ENCODE measurements at places on chromosomes 6 and 20. TPM values are rescaled to one million over a fixed set of nuclear protein-coding genes. Genes with fewer than 3 reads are reported as not detected.

KIF25 gene
- not detected for polyA plus RNA-seq

JAG1 gene
- polyA plus RNA-seq: 38.9 TPM

SIGLEC1 gene
- 4.8 TPM for polyA plus RNA-seq

CD24 gene
- polyA plus RNA-seq: 13.8 TPM

ADTRP gene
- not detected for polyA plus RNA-seq

Measured in muscle of arm (tissue), 14 donors.